EL (cell line): ENCODE measurements at places on chromosomes 6 and 20.

DNA sequence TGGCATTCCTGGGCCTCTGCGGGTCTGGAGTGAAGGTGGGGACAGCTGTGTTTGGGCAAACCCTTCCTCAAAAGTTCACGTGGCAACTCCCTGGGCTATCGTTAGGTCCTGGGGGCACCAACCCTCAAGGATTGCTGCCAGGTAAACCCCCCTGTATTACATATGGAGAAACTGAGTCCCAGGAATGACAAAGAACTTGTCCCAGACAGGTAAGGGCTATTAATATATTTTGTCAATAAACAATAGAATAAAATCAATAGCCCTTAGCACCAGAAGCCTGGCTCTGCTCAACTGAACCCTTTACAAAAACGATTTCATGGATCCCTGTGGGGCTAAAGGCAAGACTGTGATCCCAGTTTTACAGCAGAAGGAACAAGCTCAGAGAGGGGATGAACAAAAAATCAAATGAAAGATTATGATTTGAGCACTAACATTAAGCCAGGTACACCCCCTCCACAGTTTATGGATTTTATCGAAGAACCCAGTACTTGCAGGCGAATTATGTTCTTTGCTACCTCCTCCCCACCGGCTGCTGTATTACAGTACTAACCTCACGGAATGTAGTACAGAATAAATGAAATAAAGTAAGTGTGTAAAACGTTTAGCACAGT lies 2.7 kb downstream of the ID1 start:
- DNase-seq = no peak

GRCh38 chr6:135576055-135576454 lies 78.5 kb upstream of the AHI1 start:
- peak; percentile 66 for DNase-seq

- no peak for DNase-seq
Observed at GRCh38 chr6:7978736-7979135, 68.1 kb upstream of the TXNDC5 start.

GRCh38 chr6:93684339-93684738 lies 265.0 kb upstream of the EPHA7 start:
- DNase-seq = no peak

GRCh38 chr6:22471746-22472145 lies 97.6 kb upstream of the HDGFL1 start:
- DNase-seq = no peak

DNA sequence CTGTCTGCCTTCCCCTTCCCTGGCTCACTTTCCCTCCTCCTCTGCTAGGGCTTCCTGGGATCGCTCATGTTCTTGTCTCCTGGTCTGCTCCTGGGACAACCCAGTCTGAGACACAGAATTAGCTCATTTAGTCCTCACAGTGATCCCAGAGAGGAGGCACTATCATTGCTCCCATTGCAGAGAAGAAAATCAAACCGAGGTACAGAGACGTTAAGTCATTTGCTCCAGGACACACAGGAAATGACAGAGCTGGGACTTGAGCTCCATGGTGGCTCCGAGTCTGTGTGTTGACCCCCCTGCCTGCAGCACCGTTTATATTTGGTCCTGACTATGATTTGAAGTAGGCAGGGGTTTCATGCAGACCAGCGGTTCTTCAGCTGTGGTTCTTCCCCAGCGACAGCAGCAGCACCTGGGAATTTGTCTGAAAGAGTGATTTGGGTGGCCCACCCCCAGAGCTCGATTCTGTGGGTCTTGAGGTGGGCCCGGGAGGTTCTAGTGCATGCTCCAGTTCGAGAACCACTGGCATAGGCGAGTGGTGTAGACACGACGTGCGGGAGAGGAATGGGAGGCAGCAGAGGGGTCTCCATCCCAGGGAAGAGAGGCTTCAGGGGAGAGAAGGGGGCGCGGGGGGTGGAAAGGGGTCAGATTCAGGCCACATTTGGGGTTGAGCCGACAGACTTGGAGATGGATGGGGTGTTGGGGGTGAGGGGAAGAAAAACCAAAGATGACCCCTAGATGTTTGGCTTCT lies 24.7 kb downstream of the PCK1 start:
- no peak for DNase-seq

GRCh38 chr20:1376007-1376406 lies 16.8 kb downstream of the FKBP1A start:
- DNase-seq = no peak

GRCh38 chr6:148037496-148037895 lies 305.1 kb upstream of the SASH1 start:
- DNase-seq = peak; percentile 12

DNA sequence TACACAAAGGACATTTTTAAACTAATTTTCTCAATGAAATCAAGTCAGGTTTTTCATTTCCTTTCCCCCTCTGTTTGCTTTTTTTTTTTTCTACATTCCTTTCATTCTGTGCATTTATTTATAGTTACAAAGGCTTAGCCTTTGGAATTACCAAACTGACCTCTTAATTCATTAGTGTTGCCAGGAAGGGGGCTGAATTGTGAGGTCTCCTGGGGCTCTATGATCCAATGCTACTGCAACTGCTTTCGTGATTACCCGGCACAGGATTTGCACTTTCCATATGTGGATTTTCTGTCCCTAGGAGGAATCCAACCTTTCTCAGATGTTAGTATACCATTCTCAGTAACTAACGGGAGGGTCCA lies 35.3 kb downstream of the NEDD9 start:
- peak; percentile 91 for DNase-seq

DNA sequence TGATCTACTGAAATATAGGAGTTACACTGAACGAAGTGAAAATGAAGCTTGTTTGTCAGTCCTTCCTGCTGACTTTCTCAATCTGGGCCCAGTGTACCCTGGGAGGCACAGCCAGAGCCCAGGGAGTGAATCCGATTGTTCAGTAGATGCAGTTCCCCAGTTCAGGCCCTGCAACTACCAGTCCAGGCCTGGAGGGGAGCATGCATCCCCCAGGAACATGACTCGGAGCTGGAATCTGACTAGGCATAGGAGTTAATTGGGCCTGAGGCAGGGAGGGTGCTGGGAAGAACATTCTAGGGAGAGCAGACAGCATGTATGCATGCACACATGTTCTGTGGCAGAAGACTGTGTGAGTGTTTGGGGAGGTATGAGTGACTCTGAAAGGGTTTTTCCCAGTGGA lies 42.1 kb downstream of the PHACTR3 start:
- no peak for DNase-seq

DNA sequence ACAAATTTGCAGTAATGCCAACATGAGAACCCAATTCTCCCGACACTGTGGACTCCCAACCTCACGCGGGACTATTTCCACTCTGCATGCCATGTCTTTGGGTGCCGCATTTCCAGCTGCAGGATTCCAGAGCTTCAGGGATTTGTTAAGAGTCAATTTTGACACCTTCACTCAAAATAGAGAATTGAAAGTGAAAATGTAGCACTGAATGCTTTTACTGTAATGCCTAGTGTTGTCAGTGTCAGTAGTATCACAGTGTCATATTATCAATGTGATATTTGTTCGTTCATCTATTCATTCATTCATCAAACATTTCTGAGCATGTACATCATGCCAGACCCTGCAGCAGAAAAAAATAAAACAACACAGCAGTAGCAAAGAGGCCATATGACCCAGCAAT lies 13.4 kb upstream of the FAM50B start:
- no peak for DNase-seq

- DNase-seq = no peak
Observed at GRCh38 chr20:36824142-36824940, 50.8 kb upstream of the DSN1 start.

GRCh38 chr20:56409521-56409920 lies 2.5 kb upstream of the CASS4 start:
- DNase-seq = no peak

- no peak for DNase-seq
Observed at GRCh38 chr6:30349421-30350177, 4.6 kb downstream of the RPP21 start.

DNA sequence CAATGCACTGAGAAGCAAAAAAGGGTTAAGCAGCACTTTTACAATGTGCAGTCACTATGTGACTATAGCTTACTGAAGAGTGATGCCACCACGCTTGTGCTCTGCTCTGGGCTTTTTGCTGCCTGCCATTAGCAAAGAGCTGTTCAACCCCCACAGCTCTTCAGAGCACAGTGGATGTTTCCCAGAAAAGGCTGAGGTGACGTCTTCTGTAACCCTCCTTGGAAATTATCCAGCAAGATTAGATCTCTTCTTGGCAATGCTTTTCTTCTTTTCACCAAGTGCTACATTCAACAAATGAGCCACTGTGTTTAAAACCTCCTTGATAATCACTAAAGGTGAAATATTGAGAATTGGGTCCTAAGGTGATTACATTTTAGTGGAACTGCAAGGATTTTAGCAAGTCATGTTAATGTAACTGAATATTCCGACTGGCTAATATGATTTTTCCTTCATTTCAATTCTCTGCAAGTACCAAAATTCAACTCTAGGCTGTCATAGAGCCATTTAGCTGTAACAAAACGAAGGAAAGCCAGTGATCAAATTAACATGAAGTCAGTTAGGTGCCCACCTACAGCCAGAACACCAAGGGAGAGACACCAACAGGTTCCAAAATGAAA lies 34.9 kb downstream of the ELOVL5 start:
- peak; percentile 57 for DNase-seq

DNA sequence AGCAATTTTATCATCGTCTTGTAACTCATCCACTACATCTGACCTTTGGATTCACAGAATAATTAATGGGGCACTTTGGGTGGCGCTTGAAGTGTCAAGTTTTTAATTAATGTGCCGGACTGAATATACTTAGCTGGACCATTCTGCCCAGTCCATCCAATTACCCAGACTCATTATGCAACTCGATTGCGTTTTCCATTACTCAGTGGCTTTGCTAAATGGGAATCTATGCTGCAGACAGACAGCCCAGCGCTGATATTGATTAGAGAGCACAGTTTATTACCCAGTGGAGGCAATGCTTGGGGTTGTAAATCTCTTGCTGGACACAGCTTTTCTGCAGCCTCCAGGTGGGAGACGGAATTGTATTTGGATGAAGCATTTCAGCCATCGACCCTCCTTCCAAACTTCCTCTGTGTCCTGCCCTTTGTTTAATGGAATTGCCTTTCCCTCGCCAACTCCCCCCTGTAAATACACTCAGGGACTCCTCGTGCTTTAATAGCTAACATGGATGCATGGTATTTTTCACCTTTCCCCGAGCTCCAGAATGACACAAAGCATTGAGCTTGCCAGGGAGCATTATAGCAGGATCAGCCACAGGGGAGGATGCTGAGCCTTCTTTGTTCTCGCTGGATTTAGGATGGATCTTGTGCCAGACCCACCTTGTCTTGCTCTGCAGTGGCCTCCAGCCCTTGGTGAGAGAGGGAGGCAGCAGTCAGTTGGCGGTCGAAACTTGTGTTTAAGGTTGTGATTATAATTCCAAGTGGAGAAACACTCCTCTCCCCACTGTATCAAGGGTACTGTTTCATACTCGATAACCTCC lies 59.7 kb downstream of the EDN3 start:
- no peak for DNase-seq

DNA sequence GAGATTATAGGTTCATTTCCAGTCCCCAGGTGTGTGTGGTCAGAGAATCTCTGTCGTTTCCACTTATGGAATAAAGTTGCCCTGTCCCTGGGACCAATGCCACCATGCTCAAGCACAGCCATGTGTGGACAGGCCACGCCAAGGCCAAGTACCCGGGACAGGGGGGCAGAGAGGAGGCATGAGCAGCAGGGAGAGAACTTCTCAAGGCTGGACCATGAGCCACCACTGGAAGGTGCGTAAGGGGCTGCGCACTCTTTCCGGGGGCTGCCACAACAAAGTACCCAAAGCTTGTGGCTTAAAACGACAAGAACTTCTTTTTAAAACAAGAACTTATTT lies 209.2 kb upstream of the KCNQ5 start:
- no peak for DNase-seq

GRCh38 chr20:23018432-23018831 lies 16.7 kb upstream of the SSTR4 start:
- no peak for DNase-seq

DNA sequence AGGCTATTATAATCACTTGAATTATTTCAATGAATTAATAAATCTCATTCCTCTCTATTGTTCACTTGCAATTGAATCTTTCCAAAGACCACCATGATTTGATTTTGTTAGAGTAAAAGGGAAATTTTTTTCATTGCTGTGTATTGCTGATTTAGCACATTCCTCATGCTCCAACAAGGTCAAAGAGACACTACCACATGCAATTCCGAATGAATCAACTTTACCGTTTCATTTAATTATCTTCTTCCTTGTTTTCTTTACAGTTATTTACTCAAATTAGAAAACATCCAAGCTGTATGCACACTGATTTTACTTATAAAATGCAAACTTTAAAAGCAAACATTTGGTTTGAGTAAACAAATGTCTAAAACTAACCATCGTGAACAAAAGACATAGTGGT lies 967 bp downstream of the KIAA0408 start:
- DNase-seq = no peak

DNA sequence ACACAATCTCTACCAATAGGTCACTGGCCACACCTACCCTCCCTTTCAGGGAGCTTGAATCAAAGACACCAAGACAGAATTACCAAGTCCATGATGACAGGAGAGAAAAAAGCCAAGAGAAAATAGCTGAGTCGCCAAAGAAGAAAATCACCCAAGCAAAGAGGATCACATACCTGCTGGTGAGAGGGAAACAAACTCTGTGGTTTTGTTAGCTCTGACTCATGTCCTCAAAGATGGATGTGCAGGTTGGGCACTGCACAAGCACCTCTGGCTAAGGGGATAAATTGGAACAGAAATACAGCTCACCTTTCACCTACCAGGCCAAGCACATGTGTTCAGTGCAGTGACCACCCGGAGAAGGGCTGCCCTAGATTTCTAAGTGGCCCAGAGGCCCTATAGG lies 114.8 kb downstream of the TFAP2A start:
- DNase-seq = no peak
